8988T (cell line): ENCODE measurements at places on chromosomes 11 and 22.

GRCh38 chr11:122791411-122791810 lies 46.9 kb upstream of the CRTAM start:
- DNase-seq = no peak

- DNase-seq = peak; percentile 32
These were observed 414 bp downstream of the JOSD1 start for GRCh38 chr22:38700270-38700788.

DNA sequence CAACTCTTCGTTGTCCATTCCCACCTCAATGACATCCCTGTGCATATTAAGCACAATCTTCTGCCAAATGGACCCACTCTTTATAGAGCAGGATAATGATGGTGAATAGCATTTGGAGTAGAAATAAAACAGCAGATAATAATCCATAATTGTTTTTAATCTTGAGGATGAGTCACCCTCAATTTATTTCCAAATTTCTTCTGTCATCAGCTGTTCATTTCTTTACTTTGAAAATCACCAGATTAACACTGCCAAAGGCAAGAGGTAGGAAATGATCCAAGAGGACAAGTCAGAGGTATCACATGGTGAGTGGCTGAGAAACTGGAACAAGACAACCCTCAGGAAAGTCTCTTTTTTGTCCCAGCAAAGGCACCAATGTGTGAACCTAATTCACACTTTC lies 7.3 kb upstream of the AMBRA1 start:
- DNase-seq = no peak

GRCh38 chr11:133826866-133827265 lies 18.4 kb downstream of the SPATA19 start:
- DNase-seq = no peak

DNA sequence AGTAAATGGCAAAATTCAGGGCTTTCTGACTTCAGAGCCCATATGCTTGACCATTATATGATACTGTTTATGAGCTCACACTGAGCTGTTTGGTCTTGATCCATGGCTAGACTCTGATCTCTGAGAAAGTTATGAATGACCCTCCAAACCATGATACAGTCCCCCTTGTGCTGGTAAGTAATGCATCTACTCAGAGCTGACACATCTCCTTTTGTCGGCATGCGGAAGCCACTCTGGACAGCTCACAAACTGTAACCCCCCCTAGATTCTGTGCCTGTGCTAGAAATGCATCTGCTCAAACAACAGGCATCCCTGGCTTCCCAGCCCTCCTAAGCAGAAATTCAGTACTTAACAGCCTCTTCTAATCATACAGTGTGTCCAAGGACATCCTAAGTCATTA lies 150.8 kb upstream of the RAG2 start:
- no peak for DNase-seq

DNA sequence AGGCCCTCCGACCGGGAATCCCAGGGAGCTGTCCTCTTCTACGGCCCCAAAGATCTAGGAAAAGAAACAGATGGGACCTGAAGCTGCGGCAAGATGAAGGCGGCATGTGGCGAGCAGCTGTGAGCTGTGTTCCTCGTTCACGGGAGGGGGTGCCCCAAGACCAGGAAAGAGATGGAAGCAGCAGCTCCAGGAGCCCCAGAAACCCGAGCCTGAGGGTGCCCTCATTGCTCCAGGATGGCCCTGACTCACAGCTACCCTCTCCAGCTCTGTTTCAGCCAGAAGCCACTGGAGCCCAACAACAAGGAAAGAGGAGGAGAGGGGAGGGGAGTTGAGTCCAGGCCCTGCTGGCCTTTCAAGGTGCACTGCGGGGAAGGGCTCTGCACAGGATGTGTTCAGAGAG lies 23.7 kb upstream of the NAP1L4 start:
- DNase-seq = no peak

DNA sequence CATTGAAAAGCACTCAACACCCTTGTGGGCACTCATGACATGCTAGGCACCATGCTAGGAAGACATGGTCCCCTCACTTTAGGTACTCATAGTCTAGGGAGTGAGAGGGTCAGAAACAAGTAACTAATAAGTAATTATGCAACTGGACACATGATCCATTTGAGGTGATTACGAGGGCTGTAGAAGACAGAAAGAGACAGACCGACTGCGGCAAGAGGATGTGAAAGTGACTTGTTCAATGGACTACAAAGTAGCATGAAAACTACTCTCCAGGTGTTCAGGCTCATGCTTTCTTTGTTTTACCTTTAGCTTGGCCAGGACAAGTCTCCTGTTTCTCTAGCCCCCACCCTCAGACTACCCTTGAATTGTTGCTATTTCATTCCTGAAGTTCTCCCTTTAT lies 310.8 kb upstream of the SORL1-AS1 start:
- no peak for DNase-seq

DNA sequence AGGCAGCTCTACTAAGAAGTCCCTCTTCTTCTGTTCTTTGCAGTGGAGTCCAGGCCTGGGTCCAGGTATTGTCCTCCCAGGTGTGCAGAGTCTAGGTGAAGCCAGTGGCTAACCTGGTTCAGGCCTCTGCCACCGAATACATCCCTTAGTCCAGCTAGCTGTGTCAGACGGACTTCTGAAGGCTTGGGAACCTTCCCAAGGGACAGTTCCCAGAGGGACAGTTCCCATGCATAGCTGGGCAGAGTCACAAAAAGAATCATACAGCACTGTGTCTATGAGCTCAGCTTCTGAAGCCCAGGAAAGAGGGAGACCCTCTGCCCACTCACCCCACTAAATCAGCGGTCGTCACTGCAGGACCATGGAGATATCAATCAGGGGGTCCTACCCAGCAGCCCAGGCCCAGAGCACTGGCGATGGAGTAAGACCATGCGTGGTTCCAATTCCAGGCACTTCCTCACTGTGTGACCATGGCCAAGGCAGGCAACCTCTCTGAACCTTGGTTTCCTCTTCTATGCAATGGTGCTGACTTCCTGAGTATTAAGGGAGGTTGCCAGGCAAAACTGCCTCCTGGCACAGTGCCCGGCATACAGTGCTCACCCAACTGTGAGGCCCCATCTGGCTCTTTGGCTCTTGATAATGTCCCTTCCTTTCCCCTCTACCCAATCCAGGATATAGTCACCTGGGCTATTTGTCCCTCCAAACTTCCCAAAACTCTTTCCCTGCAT lies 3.4 kb downstream of the MS4A10 start:
- DNase-seq = no peak

DNA sequence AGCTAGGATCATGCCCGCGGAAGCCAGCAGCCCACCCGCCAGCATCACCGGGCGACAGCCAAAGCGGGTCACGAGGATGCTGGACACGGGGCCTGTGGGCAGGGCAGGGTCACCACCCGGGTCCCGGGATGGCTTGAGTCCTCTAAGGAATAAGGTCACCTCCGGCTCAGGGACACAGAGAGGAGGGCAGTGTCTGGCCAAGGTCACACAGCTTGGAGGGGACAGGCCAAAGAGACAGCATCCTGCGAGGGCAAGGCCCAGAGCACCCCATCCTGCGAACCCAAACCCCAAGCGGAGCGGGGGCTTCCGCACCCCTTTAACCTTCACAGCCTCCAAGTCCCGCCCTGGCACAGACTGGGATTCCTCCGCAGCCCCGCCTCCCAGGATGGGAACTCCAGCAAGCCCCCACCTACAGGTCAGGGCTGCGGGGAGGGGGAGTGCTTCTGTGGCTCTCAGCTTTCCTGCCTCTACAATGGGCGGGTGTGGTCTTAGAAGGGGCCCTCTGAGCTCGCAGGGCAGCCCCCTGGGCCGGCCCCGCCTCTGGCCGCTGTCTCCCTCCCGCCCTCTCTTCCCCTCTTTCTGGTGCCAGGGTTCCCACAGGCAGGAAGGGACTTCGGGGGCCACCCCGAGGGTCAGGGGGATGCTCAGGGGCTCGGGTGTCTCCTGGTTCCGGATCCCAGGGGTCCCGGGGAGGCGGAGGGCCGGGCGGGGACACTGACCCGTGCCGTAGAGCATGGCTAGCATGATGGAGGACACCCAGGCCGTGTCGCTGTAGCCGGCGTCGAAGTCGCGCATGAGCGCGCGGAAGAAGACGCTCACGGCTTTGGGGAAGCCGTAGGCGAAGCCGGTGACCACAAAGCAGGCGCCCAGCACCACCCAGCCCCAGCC lies 1.8 kb downstream of the SLC16A8 start:
- DNase-seq = no peak

DNA sequence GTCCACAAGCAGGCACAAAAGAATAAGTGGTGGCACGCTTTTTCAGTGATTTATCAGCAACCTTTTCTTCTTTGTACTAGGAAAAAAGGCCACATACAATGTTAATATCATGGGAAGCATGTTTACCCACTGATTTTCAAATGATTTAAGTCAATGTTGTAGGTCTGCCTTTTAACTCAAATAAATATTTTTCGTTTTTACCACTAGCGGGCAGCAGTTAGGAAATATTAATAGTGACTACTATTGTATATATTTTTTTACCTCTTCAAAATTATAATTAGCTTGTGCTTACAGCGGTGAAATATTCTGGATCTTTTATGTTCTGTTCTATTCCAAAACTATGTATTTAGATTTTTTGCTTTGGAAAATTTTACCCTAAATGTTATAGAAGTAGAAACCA lies 6.4 kb upstream of the SLC17A6 start:
- no peak for DNase-seq

DNA sequence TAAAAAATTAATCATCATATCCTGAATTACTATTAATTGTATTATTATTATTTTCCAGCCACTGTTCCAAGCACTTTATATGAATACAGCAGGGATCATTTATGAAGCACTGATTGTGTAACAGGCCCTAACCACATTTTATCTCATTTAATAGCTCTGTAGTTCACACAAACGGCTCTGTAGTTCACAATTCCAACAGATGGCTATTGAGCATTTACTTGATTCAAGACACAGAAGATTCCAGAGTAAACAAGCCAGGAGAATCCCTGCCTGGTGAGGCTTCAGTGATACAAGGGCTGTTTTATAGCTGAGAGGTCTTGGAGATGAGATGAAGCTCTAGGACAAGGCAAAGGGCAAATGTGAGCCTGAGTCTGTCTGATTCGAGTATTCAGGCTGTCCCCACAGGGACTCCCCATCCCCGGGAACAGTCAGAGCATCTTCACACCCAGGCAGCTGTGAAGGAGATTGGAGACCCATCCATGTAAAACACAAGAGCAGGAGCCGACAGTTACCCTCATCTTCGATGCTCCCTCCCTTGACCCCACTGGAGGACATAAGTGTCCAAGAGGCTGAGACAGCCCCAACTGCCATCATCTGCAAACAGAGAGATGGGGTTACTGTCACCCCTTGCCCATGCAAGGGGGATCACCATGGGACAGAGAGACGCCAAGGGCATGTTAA lies 222.5 kb downstream of the MN1 start:
- DNase-seq = no peak

- no peak for DNase-seq
These were observed 3.6 kb downstream of the PIK3IP1 start for GRCh38 chr22:31288496-31289240.

- no peak for DNase-seq
These were observed 9.4 kb downstream of the SIGIRR start for GRCh38 chr11:405323-405953.

DNA sequence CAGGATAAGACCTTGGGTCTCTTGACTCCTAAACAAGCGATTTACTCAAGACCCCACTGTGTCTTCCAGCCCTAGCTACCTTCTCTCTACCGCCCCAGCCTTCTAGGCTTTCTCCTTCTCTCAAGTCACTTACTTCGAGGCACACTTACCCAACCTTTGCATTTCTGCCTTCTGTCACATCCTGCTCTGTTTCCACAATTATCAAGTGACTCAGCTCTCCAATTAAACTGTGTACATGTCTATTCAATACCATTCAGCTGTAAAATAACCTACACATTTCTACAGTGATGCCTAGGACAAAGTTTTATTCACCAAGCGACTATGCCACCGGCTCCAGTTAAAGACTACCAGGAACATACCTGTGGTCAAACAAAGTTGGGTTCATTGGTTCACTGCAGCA lies 69.0 kb downstream of the LARGE1 start:
- no peak for DNase-seq

DNA sequence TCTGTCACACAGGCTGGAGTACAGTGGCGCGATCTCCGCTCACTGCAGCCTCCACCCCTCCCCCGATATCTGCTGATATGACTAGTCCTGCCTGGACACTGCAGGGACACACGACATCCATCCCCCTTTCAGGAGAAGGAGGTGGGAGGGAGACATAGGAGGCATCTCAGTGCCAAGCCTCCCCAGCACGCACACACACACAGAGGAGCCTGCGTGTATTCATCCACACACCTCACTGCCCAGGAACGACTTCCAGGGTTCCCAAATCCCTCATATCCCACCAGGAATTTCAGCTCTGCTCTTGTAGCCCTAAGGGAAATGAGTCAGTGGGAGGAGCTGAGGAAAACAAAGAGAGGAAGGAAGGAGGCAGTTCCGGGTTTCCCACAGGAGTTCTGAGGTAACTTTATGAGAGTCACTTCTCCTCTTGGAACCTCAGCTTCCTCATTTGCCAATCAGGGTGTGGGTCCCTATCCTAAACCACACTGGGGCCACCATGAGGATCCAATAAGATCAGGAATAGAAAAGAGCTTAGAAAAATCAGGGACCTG lies 37.2 kb upstream of the ACER3 start:
- peak; percentile 53 for DNase-seq

- no peak for DNase-seq
These were observed 129.4 kb downstream of the CCDC34 start for GRCh38 chr11:27233654-27234042.

DNA sequence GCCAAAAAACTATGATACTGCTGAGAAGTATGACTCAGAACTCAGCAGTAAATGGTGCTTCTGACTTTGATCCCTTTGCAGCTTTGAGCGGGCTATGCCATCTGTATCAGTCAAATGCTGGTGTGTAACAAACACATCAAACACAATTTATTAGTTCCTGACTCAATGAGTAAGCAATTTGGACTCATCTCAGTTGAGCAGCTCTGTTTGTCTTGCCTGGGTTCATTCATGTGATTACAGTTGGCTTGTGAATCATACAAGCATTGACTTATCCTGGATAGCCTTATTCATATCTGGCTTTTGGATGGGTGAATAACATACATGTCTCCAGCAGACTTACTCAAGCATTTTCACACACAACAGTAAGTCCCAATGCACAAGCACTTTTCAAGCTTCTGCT lies 858.8 kb downstream of the METTL15 start:
- DNase-seq = no peak

DNA sequence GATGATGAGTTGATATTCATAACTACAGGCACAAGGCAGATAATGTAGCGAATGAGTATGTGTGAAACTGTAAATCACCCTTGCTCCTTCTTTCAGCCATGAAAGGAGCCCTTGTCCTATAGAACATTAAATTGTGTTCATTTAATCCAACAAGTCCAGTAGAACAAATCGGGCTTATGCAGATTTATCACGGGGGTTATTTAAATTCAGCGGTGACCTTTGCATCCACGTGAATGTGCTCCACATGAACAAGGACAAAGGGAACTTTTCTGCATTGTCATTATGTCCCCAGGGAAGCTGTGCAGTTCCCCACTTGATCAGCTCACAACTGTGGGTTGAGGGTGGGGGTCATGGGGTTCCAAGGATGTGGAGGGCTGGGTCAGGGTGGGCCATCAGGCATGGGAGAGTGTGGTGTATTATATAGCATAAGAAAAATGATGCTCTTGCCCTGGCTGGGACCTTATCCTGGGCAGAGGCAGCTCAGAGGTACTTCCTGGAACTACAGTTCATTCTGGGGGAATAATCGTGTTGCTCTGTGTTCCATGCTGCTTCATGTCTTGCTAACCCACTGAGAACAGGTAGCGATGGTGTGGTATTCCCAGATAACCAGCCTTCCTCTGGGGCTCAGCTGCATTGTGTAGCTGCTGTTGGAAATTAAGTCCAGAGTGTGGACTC lies 306.6 kb downstream of the FAT3 start:
- no peak for DNase-seq

- no peak for DNase-seq
These were observed 25.2 kb downstream of the ALKBH3 start for GRCh38 chr11:43905813-43906241.
